Aorta (tissue), 5 donors: ENCODE measurements at places on chromosomes 7 and 10.

DNA sequence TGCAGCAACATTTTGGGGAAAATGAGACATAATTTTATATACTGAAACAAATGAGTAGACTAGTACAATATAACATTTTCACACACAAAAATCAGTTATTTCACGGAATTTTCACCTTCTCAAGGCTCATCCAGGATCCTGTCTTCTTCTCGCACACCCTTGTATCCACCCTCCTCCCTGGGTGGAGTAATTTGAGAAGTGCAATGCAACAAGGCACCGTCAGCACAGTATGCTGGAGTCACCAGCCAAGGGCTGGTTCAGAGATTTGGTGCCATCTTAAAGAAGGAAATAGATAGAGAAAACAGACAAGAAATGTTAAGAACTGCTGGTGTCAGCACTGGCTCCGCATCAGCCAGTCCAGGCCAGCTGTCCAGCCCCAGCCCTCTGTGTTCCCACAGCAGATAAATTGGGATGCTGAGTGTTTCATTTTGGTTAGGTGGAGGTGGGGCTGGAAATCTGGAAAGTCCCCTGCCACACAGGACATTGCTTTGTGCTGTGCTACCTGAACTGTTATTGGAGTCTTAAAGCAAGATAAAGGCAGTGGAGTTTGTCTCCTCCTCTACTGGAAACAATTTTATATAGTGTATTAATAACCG is 176.1 kb downstream of the ABCA13 start:
- H3K27ac ChIP-seq = no peak overlapping the region
- no peak overlapping the region for H3K4me3 ChIP-seq
- no peaks in the 10 kb centered on the region for H3K27me3 ChIP-seq
- no peaks in the 10 kb centered on the region for H3K4me1 ChIP-seq

DNA sequence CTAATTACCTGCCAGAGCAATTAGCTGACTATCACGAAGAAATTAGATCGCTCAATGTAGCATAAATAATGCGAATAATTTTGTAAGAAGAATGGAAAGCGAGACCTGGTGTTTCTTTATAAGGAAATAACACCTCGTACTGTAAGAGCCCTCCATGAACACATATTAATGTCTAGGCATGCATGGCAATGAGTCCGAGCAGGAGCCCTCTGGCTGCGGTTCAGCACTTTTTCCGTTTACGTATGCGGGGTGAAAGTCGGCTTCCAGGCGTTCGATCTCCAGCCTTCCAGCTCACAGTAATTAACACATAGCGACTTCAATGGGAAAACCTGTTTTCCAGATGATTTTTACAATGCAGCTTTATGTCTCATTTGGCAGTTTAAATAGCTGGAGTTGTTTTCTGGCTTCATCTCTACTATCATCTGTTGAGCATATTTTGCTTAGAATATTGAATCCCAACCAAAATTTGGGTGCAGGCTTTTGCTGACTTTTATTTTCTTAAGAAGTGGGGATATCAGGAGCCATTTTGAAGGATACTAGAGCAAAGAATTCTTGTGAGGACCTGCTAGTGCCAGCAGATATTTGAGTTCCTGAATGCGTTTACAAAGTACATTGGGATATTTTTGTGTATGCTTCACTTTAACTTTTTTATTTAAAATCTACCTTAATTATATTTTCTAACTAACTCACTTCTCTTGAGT is 7.2 kb upstream of the SP8 start:
- H3K27me3 ChIP-seq = peaks cover 2% of the 10 kb centered on the region
- no peaks in the 10 kb centered on the region for H3K36me3 ChIP-seq
- DNase-seq = no peak
- no peak overlapping the region for H3K4me3 ChIP-seq
- no peaks in the 10 kb centered on the region for H3K4me1 ChIP-seq

GRCh38 chr10:97687785-97688781 is 1.0 kb upstream of the AVPI1 start:
- DNase-seq = no peak
- peaks cover 3% of the 10 kb centered on the region for H3K4me1 ChIP-seq
- no peaks in the 10 kb centered on the region for H3K27me3 ChIP-seq
- H3K4me3 ChIP-seq = no peak overlapping the region

DNA sequence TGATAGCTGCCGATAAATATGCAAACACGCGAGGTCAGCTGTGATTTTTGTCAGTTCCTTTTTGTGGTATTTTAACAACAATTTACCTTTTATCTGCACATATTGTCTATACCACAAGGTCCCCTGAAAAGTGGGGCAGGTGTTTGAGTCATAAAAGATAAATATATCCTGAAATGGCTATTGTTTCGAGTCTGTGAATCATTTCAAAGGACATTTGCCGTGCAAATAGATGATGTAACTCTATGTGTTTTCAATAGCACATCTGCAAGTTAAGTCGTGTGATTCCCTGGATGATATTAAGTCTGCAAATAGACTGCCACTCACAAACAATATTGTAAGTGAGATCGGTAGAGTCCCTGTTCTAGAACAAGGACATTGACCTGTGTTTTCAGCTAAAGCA is 193.0 kb upstream of the PITRM1 start:
- H3K36me3 ChIP-seq = no peaks in the 10 kb centered on the region
- H3K4me1 ChIP-seq = no peaks in the 10 kb centered on the region
- no peak overlapping the region for H3K27ac ChIP-seq
- no peaks in the 10 kb centered on the region for H3K27me3 ChIP-seq
- H3K4me3 ChIP-seq = no peak overlapping the region

DNA sequence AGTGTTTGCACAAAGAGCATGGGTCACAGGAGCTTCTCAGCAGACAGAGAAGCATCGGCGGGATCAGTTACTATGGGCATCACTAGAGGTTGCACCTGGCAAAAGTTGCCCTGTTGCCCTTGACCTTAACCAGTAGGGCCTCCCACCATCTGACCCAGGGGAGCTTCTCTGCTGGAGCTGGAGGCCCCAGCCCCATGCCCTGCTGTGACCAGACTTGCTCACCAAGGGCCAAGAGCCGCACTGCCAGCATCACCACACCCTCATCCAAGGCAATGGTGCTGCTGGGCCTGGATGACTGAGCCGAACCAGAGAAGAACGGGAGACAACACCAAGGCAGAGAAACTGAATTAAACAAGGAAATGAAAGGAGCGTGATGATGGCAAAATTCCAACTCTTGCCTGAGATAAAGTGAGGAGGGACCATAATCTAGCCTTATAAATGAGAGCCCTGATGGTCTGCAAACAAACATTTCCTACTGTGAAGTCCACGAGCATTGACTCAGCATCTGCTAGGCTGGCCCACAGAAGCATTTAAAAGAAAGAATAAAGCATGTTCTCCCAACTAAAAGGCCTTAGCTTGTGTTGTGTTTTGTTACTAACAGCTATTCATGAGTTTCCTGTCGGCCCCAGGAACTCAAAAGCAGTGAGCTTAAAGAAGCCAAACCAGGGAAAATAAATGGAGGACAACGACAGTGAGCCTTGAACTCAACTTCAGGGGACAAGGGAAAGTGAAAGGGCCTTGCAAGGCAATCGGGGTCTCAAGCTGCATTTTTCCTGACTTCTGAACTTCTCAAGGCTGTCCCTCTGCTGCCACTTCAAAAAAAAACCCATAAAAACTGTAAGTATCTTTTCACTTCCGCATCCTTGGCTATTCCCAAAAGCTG is 60.4 kb downstream of the AFAP1L2 start:
- H3K27me3 ChIP-seq = no peaks in the 10 kb centered on the region
- H3K27ac ChIP-seq = peak overlapping the region; percentile 50
- H3K4me1 ChIP-seq = no peaks in the 10 kb centered on the region
- H3K36me3 ChIP-seq = peaks cover 2% of the 10 kb centered on the region
- no peak for DNase-seq
